Activated B cell treated with CpG ODN at 0.5 μM for 24 hours (primary cell): ENCODE measurements at places on chromosomes 13 and 19.

- DNase-seq: no peak
Measured at GRCh38 chr13:28056970-28057712, 43.2 kb downstream of the FLT3 start.

- no peak for DNase-seq
Measured at GRCh38 chr13:49586717-49587116, 1.4 kb upstream of the RCBTB1 start.

DNA sequence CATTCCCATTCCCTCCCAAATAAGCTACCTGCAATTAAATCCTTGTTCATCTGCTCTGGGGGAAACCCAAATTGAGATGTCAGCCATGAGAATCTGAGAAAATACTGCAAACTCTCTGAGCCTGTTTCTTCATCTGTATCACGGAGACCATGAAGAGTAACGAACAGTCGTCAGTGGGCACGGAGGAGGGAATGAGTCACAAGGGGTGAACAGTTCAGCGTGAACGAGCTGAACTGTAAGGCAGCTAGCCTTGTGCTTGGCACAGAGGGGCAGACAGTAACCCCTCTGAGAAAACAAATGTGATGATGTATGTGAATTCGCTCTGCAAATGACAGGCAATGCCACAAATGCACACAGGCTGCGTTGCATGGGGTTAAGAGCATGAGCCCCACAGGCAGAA lies 288.7 kb downstream of the FOXO1 start:
- DNase-seq: no peak

DNA sequence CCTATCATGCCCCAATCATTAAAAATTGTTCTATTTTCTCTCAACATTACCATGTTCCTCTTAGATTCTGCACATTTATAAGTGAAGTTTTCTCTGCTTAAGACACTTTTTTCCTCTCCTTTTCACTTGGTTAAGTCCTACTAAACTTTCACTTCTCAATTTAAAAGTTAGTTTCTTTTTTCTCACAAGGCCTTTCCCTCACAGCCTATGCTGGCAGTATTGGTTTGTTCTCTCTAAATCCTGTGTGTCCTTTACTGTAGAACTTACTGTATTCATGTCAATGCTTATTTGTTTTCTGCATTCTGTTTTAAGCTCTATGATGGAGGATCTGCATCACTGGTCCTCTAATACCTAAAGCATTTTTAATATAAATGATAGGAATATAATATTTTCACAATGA lies 2816.6 kb downstream of the PCDH9 start:
- no peak for DNase-seq

GRCh38 chr13:59504407-59504806 lies 659.3 kb downstream of the DIAPH3 start:
- DNase-seq: no peak

- DNase-seq: no peak
Measured at GRCh38 chr19:13960863-13961784, 8.8 kb downstream of the DCAF15 start.

DNA sequence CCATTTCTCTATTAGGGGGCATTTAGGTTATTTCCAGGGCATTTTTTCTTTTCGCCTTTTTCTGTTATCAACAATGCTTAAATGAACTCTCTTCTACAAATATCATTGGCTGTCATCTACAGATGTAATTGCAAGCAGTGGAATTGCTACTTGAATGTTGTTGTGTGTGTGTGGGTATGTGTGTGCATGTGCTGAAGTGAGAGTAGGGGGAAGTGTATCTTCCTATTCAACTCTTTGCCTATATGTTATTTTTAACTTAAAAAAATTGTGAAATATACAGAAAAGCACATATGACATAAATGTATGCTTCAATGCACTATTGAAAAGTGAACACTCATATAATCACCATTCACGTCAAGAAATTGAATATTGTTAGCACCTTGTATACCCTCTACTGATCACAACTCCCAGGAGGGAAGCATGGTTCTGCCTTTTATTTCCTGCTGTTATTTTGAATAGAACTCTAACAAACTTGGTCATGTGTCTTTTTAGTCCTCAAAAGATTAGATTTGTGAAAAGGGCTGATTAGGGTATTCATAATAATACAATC lies 24.7 kb downstream of the WDFY2 start:
- no peak for DNase-seq

GRCh38 chr13:46675016-46675415 lies 121.9 kb downstream of the ESD start:
- DNase-seq: no peak

- no peak for DNase-seq
Measured at GRCh38 chr19:7869910-7870511, 4.2 kb downstream of the PRR36 start.

DNA sequence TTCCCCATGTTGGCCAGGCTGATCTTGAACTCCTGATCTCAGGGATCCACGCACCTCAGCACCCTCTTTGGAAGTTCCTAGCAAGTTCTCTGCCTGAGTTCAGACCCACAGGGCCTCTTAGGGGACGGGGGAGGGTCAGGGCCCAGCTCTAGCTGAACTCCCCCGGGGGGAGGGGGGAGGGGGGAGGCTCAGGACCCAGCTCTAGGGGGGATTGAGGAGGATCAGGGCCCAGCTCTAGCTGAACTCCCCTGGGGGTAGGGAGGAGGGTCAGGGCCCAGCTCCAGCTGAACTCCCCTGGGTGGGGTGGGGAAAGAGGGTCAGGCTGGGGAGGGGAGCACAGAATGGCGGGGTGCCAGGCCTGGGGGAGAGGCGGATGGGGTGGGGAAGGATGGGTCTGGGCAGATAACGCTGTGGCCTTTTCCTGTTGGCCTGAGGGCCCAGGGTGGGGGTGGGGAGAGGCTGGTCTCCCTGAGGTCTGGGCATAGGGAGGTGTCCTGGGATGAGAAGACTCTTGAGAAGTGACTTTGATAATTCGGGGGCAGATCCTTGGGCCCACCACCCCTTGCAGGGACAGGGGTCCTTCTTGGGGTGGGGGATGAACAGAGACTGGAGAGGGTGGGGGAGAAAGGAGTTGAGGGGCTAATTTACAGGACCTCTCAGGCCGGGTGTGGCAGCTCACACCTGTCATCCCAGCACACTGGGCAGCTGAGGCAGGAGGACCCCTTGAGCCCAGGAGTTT lies 5.5 kb upstream of the PTBP1 start:
- DNase-seq: no peak

- DNase-seq: no peak
Measured at GRCh38 chr13:80574113-80574850, 233.4 kb upstream of the SPRY2 start.

- DNase-seq: no peak
Measured at GRCh38 chr13:73300718-73301425, 242.1 kb downstream of the KLF5 start.

DNA sequence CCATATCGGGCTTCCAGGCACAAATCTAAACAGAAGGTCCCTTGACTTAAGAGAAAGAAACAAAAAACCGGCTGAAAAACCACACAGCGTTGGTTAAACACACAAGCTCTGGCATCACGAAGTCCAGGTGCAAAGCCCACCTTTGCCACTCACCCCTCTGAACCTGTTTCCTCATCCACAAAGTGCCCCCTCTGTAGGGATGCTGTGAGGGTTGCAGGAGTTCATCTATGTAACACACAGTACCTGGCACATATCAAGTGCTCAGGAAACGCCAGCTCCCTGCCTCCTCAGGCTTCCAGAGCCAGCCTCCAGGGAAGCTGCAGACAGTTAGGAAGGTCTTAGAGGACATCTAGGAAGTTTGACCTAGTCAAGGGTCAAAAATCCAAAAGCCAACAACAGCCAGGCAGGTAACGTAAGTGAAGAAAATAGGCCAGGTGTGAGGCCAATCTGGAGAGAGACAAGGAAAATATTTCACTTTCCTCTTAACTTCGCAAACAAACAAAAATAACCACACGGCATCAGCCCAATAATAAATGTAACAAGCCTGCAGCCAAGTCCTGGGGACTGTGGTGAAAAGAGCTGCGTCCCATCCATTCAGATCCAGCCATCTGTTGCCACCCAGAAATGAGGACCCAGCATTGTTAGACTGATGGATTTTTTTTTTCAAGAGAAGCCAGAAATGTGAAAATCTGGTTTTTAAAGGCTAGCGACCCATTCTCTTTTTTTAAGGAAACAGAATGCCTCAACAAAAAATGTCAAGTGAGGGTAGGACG lies 10.0 kb downstream of the KDELR1 start:
- no peak for DNase-seq

GRCh38 chr19:32646556-32646955 lies 28.4 kb downstream of the ANKRD27 start:
- DNase-seq: no peak

GRCh38 chr13:99418103-99418842 lies 83.0 kb upstream of the TM9SF2 start:
- no peak for DNase-seq

- DNase-seq: no peak
Measured at GRCh38 chr13:98556968-98557631, 19.8 kb downstream of the STK24 start.

DNA sequence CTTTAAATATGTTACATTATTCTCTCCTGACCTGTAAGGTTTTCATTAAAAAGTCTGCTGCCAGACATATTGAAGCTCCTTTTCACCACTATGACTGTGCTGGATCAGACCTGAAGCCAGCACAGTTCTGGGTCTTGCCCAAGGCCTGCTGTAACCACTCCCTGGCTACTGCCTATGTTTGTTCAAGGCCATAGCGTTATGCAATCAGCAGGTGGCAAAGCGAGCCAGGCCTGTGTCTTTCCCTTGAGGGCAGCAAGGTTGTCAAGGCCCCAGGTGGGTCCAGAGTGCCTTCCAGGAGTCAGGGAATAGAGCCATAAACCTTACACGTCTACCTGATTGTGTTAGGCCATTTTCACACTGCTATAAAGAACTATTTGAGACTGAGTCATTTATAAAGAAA lies 496.8 kb upstream of the PCDH9 start:
- no peak for DNase-seq

DNA sequence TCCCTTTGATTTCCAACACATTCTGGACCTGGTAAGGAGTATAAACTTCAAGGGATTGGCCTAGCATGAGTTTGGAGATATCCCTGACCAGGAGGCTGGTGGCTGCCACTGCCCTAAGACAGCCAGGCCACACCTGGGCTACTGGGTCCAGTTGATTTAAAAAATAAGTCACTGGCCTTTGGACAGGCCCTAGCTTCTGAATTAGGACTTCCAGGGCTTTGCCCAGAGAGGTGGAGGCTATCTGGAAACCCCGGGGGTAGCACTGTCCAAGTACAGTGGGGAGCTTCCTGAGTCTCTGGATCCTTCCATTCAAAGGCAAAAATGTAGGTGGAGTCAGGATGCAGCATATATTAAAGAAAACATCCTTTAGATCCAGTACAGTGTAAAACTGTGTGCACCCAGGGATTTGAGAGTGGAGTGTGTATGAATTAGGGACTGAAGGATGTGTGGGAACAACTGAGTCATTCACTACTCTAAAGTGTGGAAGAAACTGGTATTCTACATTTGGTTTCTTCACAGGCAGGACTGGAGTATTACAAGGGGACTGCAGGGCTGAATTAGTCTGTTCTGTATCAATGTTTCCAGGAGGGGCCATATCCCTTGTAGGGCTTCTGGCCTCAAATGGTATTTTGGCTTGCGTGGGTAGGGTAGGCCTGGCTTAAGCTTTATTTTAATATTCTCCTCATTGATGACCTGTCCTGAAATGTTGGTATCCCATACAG lies 14.8 kb upstream of the FCGBP start:
- no peak for DNase-seq

DNA sequence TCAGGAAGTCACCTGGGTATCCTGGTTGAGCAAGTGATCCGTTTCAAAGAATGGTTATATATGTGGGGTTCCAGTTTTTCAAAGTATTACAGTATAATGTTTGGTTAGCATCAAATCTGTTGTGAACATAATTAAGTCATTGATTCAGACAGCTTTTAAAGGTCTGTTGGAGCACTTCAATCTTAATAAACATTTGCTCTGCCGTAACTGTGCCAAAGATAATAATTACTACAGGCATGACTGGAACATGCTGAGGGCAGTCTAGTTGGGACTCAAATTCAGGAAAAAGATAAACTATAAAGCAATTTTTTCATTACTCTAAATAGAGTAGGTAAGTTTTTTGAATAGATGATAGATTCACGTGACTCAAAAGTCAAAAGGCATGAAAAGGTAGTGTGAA lies 23.3 kb downstream of the HNRNPM start:
- DNase-seq: no peak

DNA sequence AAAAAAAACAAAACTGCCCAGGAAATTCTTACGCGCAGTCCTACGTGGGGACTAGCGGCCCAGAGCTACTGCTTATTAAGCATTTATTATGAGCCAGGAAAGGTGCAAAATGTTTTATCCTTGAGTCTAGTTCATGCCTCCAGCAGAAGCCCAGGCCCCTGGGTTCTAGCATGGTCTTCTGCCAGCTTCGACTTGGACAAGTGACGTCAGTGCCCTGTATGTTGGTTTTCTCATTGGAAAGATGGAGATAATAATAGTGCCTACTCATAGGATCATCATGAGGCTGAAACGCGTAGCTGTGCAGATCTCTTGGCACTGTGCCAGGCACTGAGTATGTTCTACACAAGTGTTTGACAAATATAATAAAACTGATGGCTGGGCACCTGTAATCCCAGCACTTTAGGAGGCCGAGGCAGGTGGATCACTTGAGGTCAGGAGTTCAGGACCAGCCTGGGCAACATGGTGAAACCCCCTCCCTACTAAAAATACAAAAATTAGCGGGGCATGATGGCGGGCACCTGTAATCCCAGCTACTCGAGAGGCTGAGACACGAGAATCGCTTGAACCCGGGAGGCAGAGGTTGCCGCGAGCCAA lies 12.4 kb upstream of the SULT2B1 start:
- no peak for DNase-seq

DNA sequence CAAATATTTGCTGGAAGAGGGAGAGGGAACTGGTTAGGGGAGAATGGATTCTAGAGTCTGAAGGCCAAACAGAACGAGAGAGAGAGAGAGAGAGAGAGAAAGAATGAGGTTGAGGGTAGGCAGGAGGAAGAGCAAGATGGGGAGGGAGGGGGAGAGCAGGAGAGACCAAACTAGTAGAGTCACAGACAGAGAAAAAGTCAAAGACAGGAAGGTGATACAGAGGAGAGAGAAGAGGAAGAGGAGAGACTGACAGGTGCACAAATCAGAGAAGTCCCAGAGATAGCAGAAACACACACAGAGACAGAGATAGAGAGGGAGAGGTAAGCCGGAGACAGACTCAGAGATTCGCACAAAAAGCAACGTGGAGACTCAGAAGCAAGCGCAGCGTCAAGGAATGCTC lies 5.6 kb upstream of the CACNG6 start:
- no peak for DNase-seq

- DNase-seq: no peak
Measured at GRCh38 chr19:3707868-3708206, 347 bp upstream of the TJP3 start.

GRCh38 chr19:55145232-55145631 lies 3.8 kb downstream of the TNNT1 start:
- DNase-seq: no peak

GRCh38 chr19:45769821-45770191 lies 754 bp upstream of the SIX5 start:
- DNase-seq: no peak

- DNase-seq: no peak
Measured at GRCh38 chr13:99287551-99287950, 19.6 kb downstream of the GPR183 start.

GRCh38 chr13:109646423-109646822 lies 140.0 kb downstream of the IRS2 start:
- no peak for DNase-seq
